Endothelial cell (in vitro differentiated cells): ENCODE measurements at places on chromosomes 7 and 10.

- DNase-seq, result no peak
- H3K27me3 ChIP-seq, result peaks cover 14% of the 10 kb centered on the region
- no peak overlapping the region for H3K27ac ChIP-seq
Measured at GRCh38 chr7:150337659-150338081, 3.8 kb downstream of the RARRES2 start.

GRCh38 chr10:26890956-26891355 is 30.2 kb upstream of the ABI1 start:
- DNase-seq, result peak; percentile 71
- H3K27ac ChIP-seq, result no peak overlapping the region
- H3K27me3 ChIP-seq, result no peaks in the 10 kb centered on the region
- H3K4me1 ChIP-seq, result no peaks in the 10 kb centered on the region

GRCh38 chr10:76466836-76467503 is 1035.5 kb downstream of the LRMDA start:
- DNase-seq, result no peak
- no peak overlapping the region for H3K4me3 ChIP-seq
- H3K27ac ChIP-seq, result no peak overlapping the region
- no peaks in the 10 kb centered on the region for H3K36me3 ChIP-seq
- peaks cover 7% of the 10 kb centered on the region for H3K4me1 ChIP-seq
- H3K27me3 ChIP-seq, result no peaks in the 10 kb centered on the region

DNA sequence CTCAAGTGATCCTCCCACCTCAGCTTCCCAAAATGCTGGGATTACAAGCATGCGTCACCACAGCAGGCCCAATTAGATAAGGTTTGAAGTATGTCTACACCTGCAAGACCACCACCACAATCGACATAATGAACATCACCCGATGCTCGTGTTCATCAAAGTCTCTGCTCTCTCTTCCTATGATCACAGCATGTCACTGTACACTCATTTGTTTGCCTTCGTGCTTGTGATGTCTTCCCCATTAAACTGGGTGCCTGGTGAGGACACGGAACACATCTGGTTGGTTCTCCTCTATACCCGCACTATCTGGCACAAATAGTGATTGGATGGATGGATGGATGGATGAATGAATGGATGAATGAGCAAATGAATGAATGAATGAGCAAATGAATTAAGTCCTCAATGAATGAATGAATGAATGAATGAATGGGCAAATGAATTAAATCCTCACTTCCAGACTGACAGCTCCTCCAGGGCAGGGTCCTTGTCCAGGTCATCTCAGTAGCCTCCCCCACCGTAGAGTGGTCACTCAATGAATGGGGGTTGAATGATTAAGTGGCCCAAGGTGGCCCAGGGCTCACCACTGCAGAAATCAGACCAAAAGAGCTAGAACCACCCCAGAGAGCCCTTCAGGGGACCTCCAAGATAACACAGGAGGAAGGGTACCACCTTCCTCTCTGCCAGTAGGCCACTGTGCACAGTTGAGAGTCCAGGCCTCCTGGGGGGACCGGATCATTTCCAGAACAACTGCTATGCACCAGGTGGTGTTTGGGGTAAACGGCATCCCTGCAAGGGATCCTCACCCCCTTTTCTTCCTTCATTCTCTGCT is 101.9 kb upstream of the TNRC18 start:
- peak overlapping the region; percentile 100 for H3K4me3 ChIP-seq
- H3K36me3 ChIP-seq, result peaks cover 54% of the 10 kb centered on the region
- peak overlapping the region; percentile 93 for H3K27ac ChIP-seq
- DNase-seq, result no peak
- peaks cover 76% of the 10 kb centered on the region for H3K27me3 ChIP-seq

DNA sequence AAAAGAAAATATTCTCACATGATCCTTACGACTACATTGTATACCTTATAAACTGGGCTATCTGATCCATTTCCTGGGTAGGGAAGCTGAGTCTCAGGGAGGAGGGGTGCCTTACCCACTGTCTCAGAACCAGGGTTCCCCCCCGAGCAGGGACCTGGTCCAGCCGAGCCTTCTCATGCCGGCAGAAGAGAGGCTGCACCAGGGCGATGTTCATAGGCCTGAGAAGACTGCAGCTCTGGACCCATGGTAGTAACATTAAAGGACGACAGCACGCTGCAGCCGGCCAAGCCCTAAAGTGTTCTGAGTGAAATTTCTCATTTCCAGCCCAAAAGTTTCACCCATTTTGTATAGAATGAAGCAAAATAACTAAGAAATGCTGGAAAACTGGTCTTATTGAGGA is 163.0 kb upstream of the TNS3 start:
- peaks cover 3% of the 10 kb centered on the region for H3K27me3 ChIP-seq
- DNase-seq, result no peak
- H3K4me3 ChIP-seq, result no peak overlapping the region
- H3K4me1 ChIP-seq, result peaks cover 2% of the 10 kb centered on the region
- no peak overlapping the region for H3K27ac ChIP-seq

- DNase-seq, result no peak
- H3K4me1 ChIP-seq, result no peaks in the 10 kb centered on the region
- H3K4me3 ChIP-seq, result no peak overlapping the region
- no peak overlapping the region for H3K27ac ChIP-seq
- no peaks in the 10 kb centered on the region for H3K27me3 ChIP-seq
- H3K36me3 ChIP-seq, result no peaks in the 10 kb centered on the region
Measured at GRCh38 chr7:124635416-124635815, 130.2 kb downstream of the GPR37 start.

DNA sequence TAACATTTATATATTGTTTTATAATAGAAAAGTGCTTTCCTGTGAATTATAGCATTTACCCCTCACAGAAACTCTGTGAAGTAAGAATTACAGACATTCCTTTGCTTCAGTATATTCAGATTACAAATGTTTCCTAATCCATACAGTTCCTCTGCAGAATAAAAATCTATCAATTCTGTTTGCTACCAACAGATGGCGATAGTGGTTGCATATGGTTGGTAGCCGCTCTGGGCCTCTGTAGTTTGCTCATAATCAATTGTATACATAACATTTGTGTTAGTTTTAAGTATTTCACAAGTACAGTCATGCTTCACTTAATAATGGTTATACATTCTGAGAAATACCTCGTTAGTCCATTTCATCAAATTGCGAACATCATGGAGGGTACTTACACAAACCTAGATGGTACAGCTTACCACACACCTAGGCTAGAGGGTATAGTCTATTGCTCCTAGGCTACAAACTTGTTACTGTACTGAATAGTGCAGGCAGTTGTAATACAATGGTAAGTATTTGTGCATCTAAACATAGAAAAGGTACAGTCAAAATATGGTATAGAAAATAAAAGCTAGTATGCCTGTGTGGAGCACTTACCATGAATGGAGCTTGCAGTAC is 94.4 kb upstream of the STEAP4 start:
- H3K27me3 ChIP-seq, result peaks cover 6% of the 10 kb centered on the region
- no peak for DNase-seq
- no peak overlapping the region for H3K27ac ChIP-seq
- H3K36me3 ChIP-seq, result no peaks in the 10 kb centered on the region
- H3K4me1 ChIP-seq, result no peaks in the 10 kb centered on the region

DNA sequence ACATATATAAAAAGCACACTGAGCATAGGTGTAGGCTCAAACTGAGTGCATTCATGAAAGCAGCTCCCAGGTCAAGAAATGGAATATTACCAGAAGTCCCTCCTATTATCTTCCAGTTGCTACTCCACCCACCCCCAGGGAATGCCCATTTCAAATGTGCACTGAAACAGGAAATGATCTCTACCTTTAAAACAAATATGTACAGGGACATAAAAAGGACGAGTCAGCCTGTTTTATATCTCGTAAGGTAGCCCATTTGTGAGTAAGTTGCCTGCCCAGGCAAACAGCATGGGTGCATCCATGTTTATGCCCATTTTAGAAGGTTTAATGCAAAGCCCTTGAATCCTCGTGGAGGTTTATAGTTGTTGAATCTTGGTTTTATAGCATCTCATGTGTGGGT is 10.4 kb downstream of the FFAR4 start:
- H3K4me3 ChIP-seq, result no peak overlapping the region
- H3K36me3 ChIP-seq, result no peaks in the 10 kb centered on the region
- no peak overlapping the region for H3K27ac ChIP-seq
- H3K27me3 ChIP-seq, result peaks cover 6% of the 10 kb centered on the region
- DNase-seq, result no peak
- H3K4me1 ChIP-seq, result peaks cover 16% of the 10 kb centered on the region

DNA sequence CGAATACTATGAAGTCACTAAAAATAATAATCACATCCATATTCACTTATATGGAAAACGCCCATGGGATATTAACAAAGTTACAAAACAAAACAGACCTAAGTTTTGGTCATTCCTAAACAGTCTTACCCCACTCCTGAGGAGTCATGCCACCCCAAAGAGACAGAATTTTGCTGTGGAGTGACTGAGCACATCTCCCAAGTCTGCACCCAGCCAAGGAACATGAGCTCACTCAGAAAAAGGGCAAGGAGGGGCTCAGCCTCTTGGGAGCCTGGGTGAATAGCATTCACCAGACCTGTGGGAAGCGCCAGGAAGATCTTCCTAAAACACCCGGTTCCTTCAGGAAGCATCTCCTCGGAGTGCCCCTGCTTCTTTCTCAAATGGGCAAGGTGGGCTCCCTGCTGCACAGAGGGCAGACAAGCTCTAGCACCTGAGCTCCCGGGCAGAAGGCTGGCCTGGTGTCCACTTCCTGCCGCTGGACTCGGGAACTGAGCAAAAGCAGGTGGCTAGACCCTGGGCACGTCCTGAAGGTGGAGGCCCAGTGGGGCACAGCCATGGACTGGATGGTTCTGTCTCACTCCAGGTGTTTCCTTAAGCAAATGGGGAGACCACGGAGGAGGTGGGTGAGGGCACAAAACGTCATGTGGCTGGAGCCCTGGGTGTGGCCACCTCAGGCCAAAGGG is 31.0 kb downstream of the TNS3 start:
- peaks cover 8% of the 10 kb centered on the region for H3K27me3 ChIP-seq
- H3K4me1 ChIP-seq, result no peaks in the 10 kb centered on the region
- no peak for DNase-seq
- peaks cover 3% of the 10 kb centered on the region for H3K36me3 ChIP-seq

- H3K27ac ChIP-seq, result no peak overlapping the region
- no peak for DNase-seq
- peaks cover 40% of the 10 kb centered on the region for H3K4me1 ChIP-seq
- no peaks in the 10 kb centered on the region for H3K36me3 ChIP-seq
- H3K4me3 ChIP-seq, result no peak overlapping the region
- no peaks in the 10 kb centered on the region for H3K27me3 ChIP-seq
Measured at GRCh38 chr7:29042824-29043231, 84.7 kb upstream of the TRIL start.

GRCh38 chr10:79162861-79163665 is 94.3 kb downstream of the ZMIZ1 start:
- peaks cover 25% of the 10 kb centered on the region for H3K27me3 ChIP-seq
- H3K4me3 ChIP-seq, result no peak overlapping the region

GRCh38 chr10:49140304-49141177 is 6.7 kb upstream of the FAM170B start:
- no peaks in the 10 kb centered on the region for H3K36me3 ChIP-seq
- H3K27ac ChIP-seq, result no peak overlapping the region
- H3K4me1 ChIP-seq, result no peaks in the 10 kb centered on the region
- peaks cover 1% of the 10 kb centered on the region for H3K27me3 ChIP-seq

DNA sequence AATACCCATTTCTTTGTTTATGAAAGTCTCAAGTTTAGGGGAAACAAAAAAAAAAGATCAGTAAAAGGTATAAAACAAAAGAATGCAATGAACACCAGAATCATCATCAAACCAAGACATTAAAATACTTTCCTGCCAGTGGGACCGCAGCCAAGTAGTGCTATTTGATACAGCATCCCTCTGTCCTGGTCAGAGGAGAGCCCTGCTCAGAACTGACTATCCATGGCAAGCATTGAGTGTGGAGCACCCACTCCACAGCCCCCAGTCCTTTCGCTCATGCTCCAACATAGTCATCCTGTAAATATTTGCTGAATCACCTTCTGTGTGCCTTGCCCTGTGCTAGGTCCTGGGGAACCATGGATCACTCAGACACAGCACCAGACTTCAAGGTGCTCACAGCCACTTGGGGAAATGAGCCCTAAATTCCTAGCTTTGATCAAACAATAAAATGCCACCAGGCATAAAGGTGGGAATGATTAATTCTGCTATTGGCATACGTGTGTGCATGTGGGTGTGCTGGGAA is 213.6 kb upstream of the TBX20 start:
- no peak overlapping the region for H3K27ac ChIP-seq
- H3K4me1 ChIP-seq, result peaks cover 9% of the 10 kb centered on the region
- H3K36me3 ChIP-seq, result no peaks in the 10 kb centered on the region
- H3K27me3 ChIP-seq, result peaks cover 2% of the 10 kb centered on the region
- no peak overlapping the region for H3K4me3 ChIP-seq

- peaks cover 17% of the 10 kb centered on the region for H3K36me3 ChIP-seq
- peak; percentile 80 for DNase-seq
- H3K27ac ChIP-seq, result peak within 1 kb of the TSS; percentile 24
- peaks cover 24% of the 10 kb centered on the region for H3K4me1 ChIP-seq
- peaks cover 8% of the 10 kb centered on the region for H3K27me3 ChIP-seq
Measured at GRCh38 chr7:4681886-4682620, at the start of gene FOXK1. FOXK1 (plus strand) TSS chr7:4682295; CDS start chr7:4682309, 14 bp downstream.
